Activated CD4-positive, CD25-positive, alpha-beta regulatory T cell treated with anti-CD3 and anti-CD28 coated beads, Interleukin-2, amount 50 U/mL, for 16 hours (primary cell): ENCODE measurements at places on chromosomes 7 and 10.

- no peak for DNase-seq
These were observed 78.7 kb downstream of the ELFN1 start for GRCh38 chr7:1748839-1749173.

DNA sequence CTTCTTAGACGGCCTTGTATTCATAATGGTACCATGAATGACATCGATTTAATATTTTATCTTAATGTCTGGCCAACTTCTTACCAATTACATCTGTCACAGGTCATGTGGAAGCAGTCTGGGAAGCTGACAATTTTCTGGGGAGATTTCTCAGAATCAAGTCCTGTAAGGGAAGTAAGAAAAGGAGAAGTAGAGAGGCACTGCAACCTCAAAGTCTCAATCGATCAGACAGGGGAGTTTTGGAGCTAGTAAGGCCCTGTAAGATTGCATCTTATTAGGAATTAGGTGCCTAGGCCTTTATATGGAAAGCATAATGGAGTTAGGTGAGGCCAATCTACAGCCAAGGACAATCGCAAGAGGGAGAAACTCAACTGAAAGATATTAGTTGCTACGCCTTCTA, 694.6 kb upstream of the SORCS1 start:
- no peak for DNase-seq

- no peak for DNase-seq
These were observed 162.4 kb downstream of the SEMA3E start for GRCh38 chr7:83486536-83486935.

DNA sequence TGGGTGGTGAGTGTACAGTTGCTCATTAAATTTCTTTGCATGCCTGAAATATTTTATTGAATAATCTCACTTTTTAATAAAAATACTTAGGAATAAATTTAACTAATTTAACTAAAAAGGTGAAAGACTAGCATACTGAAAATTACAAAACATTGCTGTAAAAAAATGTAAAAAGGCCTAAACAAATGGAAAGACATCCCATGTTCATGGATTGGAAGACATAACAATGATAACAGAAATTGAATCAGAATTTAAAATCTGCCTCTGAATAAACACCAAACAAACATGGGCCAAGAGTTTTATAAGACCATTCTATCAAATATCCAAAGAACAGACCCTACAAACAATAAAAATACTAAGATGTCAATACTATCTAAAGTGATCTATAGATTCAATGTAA, 66.9 kb downstream of the LRRC17 start:
- DNase-seq, result no peak

GRCh38 chr10:77028042-77028441, 609.6 kb downstream of the KCNMA1 start:
- DNase-seq, result no peak

GRCh38 chr7:100102950-100103840, 1.8 kb downstream of the AP4M1 start:
- no peak for DNase-seq

GRCh38 chr7:81693080-81693479, 76.8 kb downstream of the HGF start:
- no peak for DNase-seq

DNA sequence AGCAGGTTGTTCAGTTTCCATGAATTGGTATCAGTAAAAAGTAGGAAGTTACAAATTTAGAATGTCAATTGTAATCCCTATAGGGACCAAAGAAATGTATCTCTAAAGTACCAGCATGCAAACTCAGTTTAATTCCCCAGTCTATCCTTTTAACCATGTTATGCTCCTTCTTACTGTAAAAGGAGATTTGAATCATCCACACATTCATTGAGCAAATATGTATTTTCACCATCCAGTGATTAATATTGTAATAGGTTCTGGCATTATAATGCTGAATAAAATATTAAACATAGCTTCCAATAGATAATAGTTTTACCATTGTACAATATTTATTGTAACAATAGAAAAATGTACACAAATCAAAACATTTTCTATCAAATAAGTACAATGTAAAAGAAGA, 228.2 kb upstream of the SEMA3A start:
- no peak for DNase-seq

- no peak for DNase-seq
These were observed 19.1 kb upstream of the CDK1 start for GRCh38 chr10:60759181-60759580.

GRCh38 chr7:12764458-12764891, 77.0 kb downstream of the ARL4A start:
- DNase-seq, result no peak

GRCh38 chr10:80158598-80159127, 26.1 kb downstream of the PLAC9 start:
- DNase-seq, result no peak

- no peak for DNase-seq
These were observed 260.8 kb upstream of the COBL start for GRCh38 chr7:51577390-51577789.

DNA sequence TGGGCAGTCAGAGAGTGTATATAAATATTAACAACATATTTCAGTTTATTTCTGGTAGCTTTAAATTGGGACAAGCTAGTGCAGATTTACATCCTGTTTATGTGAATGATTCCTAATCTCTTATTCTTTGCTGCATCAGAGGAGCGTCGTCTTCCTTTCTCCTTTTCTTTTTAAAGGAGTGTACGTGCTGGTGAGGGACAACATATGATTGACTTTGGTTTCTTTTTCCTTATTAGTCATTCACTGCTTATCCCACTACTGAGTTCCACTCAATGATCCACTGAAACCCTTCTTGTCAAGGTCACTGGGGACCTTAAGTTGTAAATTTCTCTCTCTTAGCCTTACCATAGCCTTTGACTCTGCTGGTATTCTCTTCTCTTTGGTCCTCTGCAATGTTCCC, 116.3 kb downstream of the EXOC4 start:
- DNase-seq, result no peak

- DNase-seq, result no peak
These were observed 743 bp upstream of the PITRM1 start for GRCh38 chr10:3173171-3173878.

DNA sequence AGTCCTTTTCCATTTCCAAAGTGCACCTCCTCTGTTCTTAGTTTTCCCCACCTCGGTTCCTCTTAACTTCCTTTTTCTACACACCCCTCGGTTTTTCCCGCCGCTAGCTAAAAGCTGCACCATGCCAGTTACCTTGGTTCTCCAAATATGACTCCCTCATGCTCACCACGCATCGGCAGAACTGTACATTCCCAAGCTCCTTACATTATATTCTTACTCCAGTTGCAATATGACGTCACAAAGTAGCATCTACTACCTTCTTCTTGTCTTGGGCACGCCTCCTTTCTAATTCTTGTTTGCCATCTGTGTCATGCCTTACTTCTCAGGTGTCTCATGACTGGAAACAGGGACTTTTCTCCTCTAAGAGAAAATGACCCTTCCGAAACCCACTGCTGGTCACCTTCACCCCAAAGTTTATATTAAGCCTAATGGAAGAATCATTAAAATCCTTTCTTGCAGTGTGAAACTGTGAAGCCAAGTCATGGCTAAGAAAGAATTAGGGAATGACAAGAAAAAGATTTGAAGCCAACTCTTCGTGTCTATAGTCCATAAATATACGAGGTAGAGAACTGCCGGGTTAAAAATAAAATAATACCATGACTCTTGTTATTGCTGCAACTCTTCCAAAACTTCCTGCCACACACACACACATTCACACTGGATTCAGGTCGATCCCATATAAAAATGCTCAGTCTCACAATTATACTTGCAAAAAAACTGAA, 1.7 kb downstream of the ESYT2 start:
- no peak for DNase-seq

GRCh38 chr10:26647602-26648244, 49.8 kb upstream of the PDSS1 start:
- no peak for DNase-seq

DNA sequence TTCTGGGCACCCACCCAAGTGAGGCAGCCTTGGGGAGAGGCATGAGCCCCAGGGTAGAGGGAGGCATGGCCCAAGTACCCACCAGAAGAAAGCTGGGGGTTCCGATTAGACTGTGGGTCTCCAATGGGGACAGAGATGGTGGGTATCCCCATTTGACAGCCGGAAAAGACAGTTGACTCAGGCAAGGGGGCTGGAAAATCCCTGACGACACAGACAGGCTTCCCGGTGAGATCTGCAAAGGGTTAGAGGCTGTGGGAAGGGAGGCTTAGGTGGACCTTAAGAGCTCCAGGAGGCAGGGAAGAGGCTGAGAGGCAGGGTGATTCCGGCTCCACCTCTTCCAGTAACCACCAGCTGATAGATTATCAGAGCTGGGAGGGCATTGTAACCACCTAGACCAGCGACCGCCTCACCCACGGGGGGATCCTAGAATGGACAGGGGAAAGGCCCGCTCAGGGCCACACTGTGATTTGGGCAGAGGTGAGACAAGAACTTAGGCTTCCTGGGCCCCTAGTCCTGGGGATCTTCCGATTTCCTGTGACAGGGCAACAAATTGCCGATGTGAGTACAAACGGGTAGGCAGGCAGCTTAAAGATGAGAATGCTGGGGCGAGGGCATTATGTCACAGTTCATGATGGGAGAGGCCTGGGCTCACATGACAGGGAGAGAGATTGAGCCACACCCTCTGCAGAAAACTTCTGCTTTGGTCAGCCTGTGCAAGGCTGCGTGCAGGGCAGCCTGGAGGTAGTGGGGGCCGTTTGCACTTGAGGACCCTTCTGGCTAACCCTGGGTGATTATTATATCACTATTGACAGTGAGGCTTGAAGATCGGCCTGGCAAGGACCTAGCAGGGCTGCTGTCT, 5.4 kb downstream of the TBATA start:
- no peak for DNase-seq

GRCh38 chr10:21363731-21364104, 161.8 kb downstream of the SKIDA1 start:
- no peak for DNase-seq

- no peak for DNase-seq
These were observed 44.3 kb downstream of the TET1 start for GRCh38 chr10:68604441-68604840.

DNA sequence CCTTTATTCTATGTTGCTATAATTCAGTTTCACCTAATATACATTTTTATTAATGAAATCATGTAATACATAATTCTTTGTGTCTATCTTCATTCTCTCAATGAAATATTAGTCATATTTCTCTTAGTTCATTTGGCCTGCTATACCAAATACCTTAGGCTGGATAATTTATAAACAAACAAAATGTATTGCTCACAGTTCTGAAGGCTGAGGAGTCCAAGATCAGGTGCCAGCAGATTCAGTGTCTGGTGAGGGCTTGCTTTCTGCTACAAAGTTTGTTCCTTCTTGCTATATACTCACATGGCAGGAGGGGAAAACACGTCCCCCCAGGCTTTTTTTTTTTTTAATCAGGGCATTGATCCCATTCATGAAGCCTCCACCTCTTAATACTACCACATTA, 143.4 kb upstream of the GRB10 start:
- DNase-seq, result no peak

DNA sequence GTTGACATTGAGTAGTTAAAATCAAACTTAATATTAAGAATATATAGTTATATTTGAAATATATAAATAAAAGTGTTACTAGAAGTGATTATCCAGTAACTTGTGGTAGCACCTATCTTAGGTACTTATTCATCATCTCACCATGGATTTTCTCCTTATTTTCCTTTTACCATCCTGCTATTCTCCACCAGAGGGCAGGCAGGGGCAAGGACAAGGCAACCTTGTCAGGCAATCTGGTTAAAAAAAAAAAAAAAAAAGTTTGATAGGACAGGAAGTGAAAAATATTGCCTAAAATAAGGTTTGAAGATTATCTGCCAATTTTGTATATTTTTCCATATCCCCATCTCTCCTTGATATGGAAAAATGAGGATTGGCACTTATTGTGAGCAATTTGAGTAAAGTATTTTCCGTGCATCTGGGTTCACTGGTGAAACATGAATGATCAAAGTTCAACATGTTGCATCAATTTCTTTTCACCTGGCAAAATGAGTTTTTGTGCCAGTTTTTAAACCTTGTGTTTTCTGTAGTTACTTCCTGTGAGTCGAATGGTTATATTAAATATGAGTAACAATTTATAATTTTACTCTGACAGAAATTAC, 256.7 kb downstream of the AGMO start:
- no peak for DNase-seq

- no peak for DNase-seq
These were observed 8.6 kb downstream of the VWC2 start for GRCh38 chr7:49781996-49782395.

- DNase-seq, result no peak
These were observed 171.2 kb downstream of the PTPRN2 start for GRCh38 chr7:158416283-158416933.

DNA sequence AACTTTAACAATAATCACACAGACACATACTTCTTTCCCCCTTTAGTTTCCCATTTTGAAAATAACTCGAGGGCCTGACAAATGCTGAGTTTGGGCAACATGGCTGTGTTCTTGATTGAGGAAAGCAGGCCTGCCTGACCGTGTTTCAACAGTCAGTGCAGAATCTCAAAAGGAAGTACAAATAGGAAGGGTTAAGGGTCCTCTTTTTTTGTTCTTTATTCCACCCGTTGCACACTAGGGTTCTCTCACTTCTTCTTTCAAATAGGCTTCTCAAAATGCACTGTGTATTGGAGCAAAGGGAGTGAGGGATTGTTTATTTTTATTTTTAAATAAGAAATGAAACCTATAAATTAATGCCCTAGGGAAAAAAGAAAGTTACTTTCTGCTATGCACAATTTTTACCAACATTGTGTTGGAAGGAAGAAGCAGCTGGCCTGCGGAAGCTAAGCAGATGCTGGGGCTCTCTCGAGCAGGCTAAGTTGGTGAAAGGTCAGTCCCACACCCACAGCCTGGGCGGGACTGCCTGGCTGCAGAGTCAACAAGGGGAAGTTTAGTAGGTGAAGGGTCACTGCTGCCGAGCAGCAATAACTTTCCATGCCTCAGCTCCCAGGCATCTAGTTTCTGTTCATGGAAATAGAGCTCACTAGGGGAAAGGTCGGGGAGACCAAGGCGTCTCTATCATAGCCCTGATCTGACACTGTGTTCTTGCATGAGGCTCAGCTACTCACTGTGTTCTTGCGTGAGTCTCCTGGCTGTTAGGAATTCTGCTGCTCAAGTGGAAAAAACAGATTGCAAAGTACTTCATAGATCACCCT, 12.2 kb upstream of the PDK4 start:
- no peak for DNase-seq

- DNase-seq, result no peak
These were observed 46.2 kb upstream of the GDF10 start for GRCh38 chr10:47253651-47254375.

GRCh38 chr7:133633055-133633454, 380.2 kb downstream of the EXOC4 start:
- no peak for DNase-seq

DNA sequence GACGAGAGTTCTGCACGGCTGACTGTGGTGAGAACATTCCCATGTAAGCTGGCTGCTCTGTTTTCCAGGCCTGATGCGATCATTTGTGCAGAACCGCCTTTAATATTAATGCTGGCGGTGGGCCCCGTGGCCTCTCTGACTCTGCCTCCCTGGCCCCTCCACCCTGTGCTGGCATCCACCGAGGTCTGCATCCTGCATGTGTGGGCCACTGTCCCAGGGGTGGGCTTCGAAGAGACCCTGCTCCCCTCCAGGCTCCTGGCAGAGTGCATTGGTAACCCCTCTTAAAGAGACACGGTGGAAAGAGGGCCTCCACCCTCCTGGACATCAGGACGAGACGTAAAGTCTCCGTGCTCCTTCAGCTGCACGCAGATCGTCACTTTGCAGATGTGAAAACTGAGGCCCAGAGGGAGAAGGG, 67.3 kb upstream of the FAM20C start:
- no peak for DNase-seq

GRCh38 chr10:101839416-101840063, 4.1 kb downstream of the KCNIP2 start:
- DNase-seq, result no peak
